CD4-positive, alpha-beta memory T cell (primary cell): ENCODE measurements at places on chromosomes 12 and 14. TPM values are rescaled to one million over a fixed set of nuclear protein-coding genes. Genes with fewer than 3 reads are reported as not detected.
A peak's percentile ranks its signal among the peaks of the same experiment; 100 is the strongest.

GRCh38 chr12:3431686-3432085 is 59.3 kb upstream of the PRMT8 start:
- no peak for DNase-seq

- peak; percentile 55 for DNase-seq
These were observed 37.5 kb downstream of the CHST11 start for GRCh38 chr12:104494137-104494792.

DNA sequence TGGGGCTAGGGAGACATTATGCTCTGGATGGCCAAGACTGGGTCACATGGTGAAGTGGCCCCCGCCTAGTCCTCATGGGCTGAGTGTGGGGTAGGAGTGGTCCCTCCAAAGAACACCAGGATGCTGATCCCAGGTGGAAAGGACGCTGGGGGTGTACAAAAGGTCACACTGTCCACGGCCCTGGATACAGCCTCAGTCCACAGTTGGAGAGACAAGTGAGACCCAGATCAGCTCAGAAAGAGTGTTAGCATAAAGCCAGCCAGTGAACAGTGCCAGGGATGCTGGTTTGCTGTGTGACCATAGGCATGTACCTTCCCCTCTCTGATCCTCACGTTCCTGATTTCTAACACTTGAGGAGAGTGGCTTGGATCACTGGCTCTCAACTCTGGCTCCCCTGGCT is 13.4 kb upstream of the OAS2 start:
- DNase-seq = no peak

GRCh38 chr14:52042371-52043289 is 26.2 kb downstream of the NID2 start:
- no peak for DNase-seq

GRCh38 chr12:112010415-112011344 is 2.3 kb downstream of the TMEM116 start:
- DNase-seq = no peak

DNA sequence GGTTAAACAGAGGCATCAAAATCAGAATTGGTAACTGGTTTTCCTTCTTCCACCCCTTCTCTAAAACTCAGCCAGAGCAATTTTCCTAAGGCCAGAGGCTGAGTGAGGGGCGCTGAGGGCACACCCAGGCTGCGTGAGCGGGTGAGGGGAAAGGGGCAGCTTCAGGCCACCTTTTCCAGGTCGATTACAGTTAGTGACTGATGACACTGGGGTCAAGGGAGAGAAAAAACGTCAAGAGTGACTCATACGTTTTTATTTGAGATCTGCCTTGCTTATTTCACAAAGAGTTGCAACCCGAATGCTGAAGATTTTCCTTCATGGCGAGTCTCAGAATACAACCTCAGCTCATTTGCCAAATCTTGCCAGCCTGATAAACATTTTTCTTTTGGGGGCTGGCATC is 46.7 kb upstream of the EVL start:
- DNase-seq = no peak

- no peak for DNase-seq
These were observed 59.0 kb upstream of the CAPRIN2 start for GRCh38 chr12:30813525-30814294.

GRCh38 chr14:92135269-92135668 is 13.5 kb downstream of the CPSF2 start:
- DNase-seq = no peak

GRCh38 chr12:49296034-49296835 is 1.3 kb downstream of the PRPH start:
- DNase-seq = peak; percentile 63

DNA sequence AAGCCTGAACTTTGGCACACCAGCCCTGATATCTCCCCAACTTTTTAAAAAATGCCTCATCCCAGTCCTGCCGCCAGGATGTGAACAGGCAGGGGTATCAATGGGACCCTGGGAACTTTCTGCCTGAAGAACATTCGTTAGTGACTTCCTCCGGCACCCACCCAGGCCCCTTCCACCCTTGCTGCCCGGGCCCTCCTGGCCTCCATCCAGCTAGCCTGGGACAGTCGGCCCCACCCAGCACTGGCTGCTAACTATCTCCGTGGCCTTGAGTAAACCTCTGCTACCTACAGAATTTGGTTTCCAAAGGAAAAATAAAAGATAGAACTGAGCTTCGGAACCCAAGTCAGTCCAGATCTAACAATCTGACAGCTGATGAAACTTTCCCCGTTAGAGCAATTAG is 14.3 kb downstream of the SCARB1 start:
- DNase-seq = no peak

DNA sequence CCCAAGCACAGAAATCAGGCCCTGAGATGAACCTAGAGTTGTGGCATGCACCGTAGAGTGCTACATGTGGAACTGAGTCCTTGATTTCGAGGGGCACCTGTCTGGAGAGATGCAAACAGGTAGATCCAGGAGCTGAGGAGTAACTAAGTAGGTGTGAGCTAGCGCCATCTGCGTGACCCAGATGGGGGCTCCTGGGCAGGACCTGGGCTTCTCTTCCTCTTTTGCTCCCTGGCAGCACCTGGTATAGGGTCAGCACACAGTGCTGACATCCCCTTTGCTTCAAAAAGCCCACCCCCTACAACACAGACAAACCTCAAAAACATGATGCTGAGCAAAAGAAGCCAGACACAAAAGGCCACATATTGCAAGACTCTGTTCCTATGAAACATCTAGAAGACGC is 65.8 kb downstream of the PITPNM2 start:
- no peak for DNase-seq

- no peak for DNase-seq
These were observed 128.6 kb upstream of the PLEKHG7 start for GRCh38 chr12:92574051-92574783.

DNA sequence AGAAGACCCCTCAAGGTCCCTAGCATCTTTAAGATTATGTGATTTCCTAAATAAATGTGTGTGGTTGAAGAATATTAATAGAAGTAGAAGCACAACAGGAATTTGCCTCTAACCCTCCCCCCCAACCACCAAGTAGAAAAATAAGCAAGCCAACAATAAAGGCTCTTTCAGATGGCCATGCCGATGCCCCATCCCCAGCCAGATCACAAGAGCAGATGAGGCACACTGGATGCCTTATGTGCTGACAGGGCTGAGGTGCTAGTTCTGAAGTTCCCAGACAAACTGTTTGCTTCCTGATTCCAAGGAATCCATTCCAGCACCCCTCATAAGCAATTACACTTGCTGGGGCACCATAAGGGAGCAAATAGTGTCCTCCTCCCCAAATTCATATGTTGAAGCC is 90.0 kb downstream of the SSPN start:
- DNase-seq = no peak

- DNase-seq = no peak
These were observed 72.3 kb upstream of the DHRS4 start for GRCh38 chr14:23881282-23881681.

- DNase-seq = peak; percentile 76
These were observed 1.3 kb downstream of the BAZ2A start for GRCh38 chr12:56628671-56629458.

- no peak for DNase-seq
These were observed 359.0 kb downstream of the CACNA1C start for GRCh38 chr12:2411616-2412304.

DNA sequence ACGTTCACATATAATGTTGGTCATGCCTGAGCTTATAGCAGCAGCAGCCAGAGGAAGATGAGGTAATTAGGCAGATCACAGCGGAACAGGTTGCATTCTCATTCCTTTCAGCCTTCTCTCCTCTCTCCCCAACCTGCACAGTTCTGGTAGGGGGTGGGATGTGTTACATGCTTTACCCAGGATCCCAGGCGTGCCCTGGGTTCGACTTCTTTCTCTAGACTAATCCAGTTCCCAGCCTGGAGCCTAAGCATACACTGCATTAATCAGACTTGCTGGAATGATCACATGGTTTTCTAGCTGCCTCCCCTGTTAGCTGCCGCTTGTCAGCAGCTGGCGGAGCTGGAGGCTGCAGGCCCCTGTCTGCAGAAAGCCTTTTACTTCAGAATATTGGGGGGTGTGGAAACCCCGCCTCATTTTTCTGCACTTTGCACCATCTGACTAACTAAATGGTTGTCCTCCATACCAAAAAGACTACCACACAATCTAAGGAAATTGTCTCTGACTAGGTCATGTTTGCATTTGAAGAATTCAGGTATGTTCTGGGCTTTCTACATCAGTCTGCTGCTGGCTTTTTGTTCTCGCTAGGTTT is 46.0 kb upstream of the EVL start:
- DNase-seq = no peak

GRCh38 chr12:57476162-57476992 is 3.3 kb downstream of the ARHGAP9 start:
- DNase-seq = peak; percentile 80

DNA sequence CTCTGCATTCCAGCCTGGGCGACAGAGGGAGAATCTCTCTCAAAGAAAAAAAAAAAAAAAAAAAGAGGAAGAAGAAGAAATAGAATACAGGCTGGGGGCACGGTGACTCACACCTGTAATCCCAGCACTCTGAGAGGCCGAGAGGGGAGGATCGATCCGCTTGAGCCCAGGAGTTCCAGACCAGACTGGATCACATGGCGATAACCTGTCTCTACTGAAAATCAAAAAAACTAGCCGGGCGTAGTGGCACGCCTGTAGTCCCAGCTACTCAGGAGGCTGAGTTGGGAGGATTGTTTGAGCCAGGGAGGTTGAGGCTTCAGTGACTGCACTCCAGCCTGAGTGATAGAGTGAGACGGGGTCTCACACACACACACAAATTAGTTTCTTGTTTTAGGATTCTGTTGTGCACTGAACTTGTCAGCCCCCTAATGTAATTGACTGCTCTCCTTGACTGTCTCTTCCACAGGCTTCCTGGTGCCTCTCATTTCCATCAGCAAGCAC is 963 bp upstream of the TINF2 start:
- DNase-seq = peak; percentile 51

GRCh38 chr14:92617581-92617980 is 104.0 kb downstream of the RIN3 start:
- no peak for DNase-seq

DNA sequence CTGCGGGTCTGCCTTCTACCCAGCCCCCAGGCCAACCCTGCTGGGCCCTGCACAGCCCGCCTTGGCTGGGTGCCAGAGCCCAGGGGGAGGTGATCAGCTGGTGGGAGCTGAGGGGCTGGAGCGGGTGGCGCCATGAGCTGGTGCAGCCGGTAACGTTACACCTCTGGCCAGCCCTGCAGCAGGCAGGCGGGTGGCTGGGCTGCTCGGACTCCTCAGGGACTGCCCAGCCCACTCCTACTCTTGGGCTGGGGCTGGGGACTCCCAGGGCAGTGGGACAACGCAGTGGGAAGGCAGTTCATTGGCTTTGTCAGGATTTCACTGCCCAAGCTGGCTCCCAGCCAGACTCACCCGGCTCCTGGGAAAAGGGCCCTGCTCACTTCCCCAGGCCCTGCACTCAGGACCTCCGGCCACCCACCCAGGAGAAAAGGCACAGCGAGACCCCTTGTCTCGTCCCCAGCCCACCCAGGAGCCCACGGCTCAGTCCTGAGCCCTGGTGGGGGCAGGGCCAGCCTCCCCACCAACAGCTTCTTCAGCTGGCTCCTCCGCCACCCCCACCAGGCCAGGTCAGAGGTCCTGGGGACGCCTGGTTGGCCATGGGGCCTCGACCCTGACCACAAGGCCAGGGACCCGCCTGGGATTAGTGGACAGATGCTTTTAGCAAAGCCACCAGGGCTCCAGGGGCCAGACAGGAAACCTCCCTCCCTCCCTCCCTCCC is 1.0 kb downstream of the PGF start:
- DNase-seq = no peak

DNA sequence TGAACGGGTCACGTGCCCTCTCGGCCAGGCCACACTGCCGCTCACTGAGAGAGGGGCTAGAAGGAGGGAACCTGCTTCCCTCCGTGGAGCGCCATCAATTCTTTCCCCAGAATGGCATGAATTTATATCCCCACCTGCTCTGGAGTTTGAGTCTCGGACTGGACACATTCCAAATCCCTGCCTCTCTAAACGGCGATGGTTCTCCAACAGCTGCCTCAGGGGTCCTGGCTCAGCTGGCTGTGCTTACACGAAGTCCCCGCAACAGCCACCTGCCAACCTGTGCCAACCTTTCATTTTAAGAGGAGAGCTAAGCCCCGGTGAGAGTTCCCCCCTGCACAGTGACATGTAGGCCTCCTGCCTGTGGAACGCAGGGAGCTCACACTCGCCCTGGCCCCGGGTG is 73.2 kb downstream of the RIMBP2 start:
- DNase-seq = no peak

DNA sequence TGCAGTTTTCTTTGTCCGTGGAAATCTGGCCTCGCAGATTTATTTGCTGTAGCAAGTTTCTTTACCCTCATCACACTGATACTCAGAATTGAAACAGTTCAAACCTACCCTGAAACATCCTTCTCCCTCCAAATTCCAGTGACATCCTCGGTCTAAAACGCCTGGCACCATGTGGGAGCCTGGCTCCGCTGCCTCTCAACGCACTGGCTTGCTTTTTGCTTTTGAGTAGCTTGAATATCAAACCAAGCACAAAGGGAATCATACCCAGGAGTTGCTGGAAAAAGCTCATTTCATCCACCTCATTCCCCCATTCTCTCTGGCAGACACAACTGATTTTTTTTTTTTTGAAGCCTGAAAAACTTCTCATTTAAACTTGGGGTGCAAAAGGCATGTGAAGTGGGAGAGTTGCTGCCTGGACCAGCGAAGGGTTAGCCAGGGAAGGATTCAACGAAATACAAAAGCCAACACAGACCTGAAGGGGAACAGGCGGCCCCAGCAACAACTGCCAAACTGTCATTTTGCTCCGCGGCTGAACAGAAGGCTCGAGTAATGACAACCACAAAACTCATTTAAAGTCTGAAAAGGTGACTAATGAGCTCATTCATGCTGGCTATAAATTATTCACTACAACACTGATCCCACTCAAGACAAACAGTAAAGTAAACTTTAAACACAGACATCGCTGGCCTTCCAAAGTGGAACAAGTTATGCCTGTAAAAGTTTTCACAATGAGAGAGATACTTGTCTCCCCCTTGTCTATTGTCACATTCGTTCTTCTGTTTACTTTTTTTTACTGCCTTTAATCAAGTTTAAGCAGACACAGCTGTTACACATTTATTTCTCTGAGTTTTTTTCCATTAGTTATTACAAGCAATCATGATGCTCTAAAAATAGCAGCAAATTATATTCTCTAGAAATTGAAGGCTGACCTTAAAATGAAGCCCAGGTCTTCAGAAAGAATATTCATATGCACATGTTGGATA is 12.5 kb upstream of the FOXN3 start:
- no peak for DNase-seq

GRCh38 chr12:64633940-64634337 is 23.6 kb downstream of the RASSF3 start:
- DNase-seq = no peak

- peak; percentile 47 for DNase-seq
These were observed 19.3 kb downstream of the ZC2HC1C start for GRCh38 chr14:75088566-75089373.

GRCh38 chr12:24600996-24601395 is 347.9 kb downstream of the BCAT1 start:
- no peak for DNase-seq

- no peak for DNase-seq
These were observed 32.1 kb upstream of the C12orf76 start for GRCh38 chr12:110080410-110080809.

GRIN2B gene
- total RNA-seq = not detected

NELL2 gene
- 257 TPM for total RNA-seq

NOVA1 gene
- not detected for total RNA-seq

BEGAIN gene
- 1.6 TPM for total RNA-seq

SLC25A47 gene
- not detected for total RNA-seq

ENDOU gene
- total RNA-seq = not detected

DPPA3 gene
- total RNA-seq = not detected

CFL2 gene
- total RNA-seq = 12.3 TPM

BDKRB1 gene
- not detected for total RNA-seq

STYK1 gene
- total RNA-seq = not detected

LMNTD1 gene
- not detected for total RNA-seq

TAS2R8 gene
- not detected for total RNA-seq

NAV3 gene
- total RNA-seq = not detected

PCED1B gene
- total RNA-seq = 44.3 TPM

COL2A1 gene
- total RNA-seq = not detected

NRXN3 gene
- total RNA-seq = not detected
